T-helper 2 cell treated with Interferon-gamma antibody and Interleukin-4, amounts not matched to agents 5 μg/mL and 100 μg/mL, for 36 hours (primary cell): ENCODE measurements at places on chromosomes 7 and 10.

GRCh38 chr10:26682931-26683330 lies 14.6 kb upstream of the PDSS1 start:
- no peak overlapping the region for H3K4me3 ChIP-seq
- H3K36me3 ChIP-seq = no peaks in the 10 kb centered on the region
- peaks cover 11% of the 10 kb centered on the region for H3K27me3 ChIP-seq
- H3K4me1 ChIP-seq = peaks cover 19% of the 10 kb centered on the region

- H3K27ac ChIP-seq = peak overlapping the region; percentile 37
- H3K4me3 ChIP-seq = no peak overlapping the region
- H3K27me3 ChIP-seq = no peaks in the 10 kb centered on the region
- no peaks in the 10 kb centered on the region for H3K4me1 ChIP-seq
Observed at GRCh38 chr7:47653550-47654411, 71.9 kb upstream of the TNS3 start.

DNA sequence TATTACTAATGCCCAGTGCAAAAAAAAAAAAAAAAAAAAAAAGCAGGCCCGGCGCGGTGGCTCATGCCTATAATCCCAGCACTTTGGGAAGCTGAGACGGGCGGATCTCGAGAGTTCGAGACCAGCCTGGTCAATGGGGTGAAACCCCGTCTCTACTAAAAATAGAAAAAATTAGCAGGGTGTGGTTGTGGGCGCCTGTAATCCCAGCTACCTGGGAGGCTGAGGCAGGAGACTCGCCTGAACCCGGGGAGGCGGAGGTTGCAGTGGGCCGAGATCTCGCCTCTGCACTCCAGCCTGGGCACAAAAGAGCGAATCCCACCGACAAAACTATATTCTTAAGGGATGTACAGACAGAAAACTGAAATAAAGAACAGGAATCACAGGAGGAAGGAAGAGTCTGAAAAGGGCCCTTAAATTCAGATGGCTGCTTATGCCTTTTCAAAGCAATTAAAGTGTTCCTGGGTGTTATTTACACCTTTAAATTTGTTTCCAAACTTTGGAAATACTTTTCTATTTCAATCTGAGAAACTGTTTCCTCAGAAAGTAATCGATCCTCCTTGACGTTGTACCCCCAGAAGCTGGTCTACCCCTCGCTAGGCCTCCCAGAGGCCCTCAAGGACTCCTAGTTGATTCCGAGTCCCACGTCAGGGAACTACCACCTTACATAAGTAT lies 2.0 kb upstream of the KMT2E start:
- DNase-seq = peak; percentile 22
- peaks cover 4% of the 10 kb centered on the region for H3K27me3 ChIP-seq
- peak overlapping the region; percentile 100 for H3K27ac ChIP-seq
- peaks cover 52% of the 10 kb centered on the region for H3K36me3 ChIP-seq

GRCh38 chr10:127997271-127997670 lies 90.4 kb downstream of the PTPRE start:
- H3K27me3 ChIP-seq = peaks cover 28% of the 10 kb centered on the region
- no peak for DNase-seq
- no peak overlapping the region for H3K27ac ChIP-seq
- no peak overlapping the region for H3K4me3 ChIP-seq
- no peaks in the 10 kb centered on the region for H3K4me1 ChIP-seq

GRCh38 chr10:84534168-84534567 lies 205.8 kb downstream of the CCSER2 start:
- peaks cover 14% of the 10 kb centered on the region for H3K4me1 ChIP-seq
- H3K27me3 ChIP-seq = peaks cover 2% of the 10 kb centered on the region
- no peaks in the 10 kb centered on the region for H3K36me3 ChIP-seq
- no peak overlapping the region for H3K27ac ChIP-seq

DNA sequence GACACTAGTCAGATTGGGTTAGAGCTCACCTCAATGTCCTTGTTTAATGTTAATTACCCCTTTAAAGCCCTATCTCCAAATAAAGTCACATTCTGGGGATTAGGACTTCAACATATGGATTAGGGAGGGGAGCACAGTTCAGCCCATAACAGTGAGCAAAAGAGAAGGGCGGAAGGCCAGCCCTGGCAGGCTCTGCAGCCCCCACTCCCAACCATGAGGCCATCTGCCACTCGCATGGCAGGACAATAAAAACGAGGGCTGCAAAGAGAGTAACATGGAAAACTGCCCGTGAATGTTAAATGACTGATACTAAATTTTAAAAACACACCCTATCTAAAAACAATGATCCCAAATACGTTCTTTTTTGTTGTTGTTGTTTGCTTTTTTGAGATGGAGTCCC lies 38.7 kb downstream of the RGS10 start:
- H3K36me3 ChIP-seq = peaks cover 72% of the 10 kb centered on the region
- no peak overlapping the region for H3K27ac ChIP-seq
- peaks cover 54% of the 10 kb centered on the region for H3K4me1 ChIP-seq
- H3K4me3 ChIP-seq = no peak overlapping the region
- no peaks in the 10 kb centered on the region for H3K27me3 ChIP-seq
- no peak for DNase-seq

DNA sequence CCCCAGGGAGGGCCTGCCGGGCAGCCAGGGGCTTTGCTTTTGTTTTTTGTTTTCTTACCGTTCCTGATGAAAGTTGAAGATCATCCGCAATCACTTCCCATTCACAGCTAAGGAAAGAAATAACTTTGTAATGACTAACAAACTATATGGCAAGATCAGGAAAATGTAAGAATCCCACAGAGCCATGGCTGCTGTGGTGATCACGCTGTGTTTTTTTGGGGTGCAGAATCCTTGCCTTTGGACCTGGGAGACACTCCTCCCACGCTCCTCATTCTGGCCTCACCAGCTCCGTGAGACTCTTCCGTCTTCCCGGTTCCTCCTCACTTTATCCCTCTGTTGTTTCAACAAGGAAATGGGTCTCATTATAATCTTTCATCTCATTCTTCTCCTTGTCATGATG lies 443.0 kb upstream of the MGMT start:
- no peak overlapping the region for H3K27ac ChIP-seq
- no peak overlapping the region for H3K4me3 ChIP-seq
- no peaks in the 10 kb centered on the region for H3K4me1 ChIP-seq
- no peaks in the 10 kb centered on the region for H3K36me3 ChIP-seq
- DNase-seq = no peak

DNA sequence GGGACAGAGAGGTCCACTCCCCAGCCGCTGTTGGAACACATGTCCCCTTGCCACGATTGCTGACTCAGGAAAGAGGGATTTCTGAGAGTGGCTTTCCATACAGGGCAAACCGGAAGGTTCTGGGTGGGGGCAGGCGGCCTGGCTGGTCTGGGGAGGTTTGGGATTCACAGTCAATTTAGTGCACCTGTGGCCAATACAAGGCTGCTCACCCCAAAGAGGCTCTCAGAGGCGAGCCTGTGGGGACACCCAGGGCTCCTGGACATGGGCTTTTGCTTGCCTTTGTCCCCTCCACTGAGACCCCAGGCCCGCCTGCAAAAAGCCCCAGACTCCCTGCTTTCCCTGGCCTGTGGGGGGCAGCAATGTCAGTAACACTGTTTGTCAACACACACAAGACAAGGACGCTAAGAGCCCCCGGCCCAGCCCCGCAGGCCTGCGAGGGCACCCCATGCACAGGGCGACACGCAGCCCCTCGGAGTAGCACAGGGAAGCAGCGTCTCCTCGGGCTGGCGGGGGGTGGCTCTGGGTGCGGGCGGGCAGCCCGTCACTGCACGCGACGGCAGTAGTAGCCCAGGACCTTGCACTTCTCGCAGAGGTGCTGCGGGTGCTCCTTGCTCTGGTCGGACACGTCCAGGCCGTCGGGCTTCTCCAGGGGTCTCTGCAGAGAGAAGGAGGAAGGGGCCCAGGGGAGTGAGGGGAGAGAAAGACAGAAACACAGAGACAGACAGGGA lies 38.7 kb downstream of the PPIF start:
- H3K27ac ChIP-seq = no peak overlapping the region
- DNase-seq = no peak
- H3K4me1 ChIP-seq = no peaks in the 10 kb centered on the region
- H3K27me3 ChIP-seq = no peaks in the 10 kb centered on the region

DNA sequence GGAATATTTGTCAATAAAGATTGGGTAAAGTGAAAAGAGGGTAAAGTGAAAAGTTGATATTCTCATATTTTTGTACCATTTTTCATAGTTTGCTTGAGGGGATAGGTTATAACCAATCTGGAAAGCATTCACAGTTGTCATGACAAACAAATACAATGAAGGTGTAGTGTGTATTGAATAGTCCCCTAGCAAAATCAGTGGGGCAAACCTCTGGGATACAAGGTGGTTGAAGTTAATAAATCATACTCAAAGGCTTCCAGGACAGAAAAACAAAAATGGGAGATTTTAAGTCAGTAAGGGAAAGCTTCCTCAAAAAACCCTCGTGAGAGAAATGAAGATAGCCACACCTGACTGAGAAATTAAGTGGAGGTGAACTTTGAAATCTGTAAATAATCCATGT lies 39.4 kb downstream of the PHTF2 start:
- H3K27me3 ChIP-seq = no peaks in the 10 kb centered on the region
- H3K4me1 ChIP-seq = peaks cover 23% of the 10 kb centered on the region
- H3K4me3 ChIP-seq = no peak overlapping the region
- no peak for DNase-seq
- H3K27ac ChIP-seq = no peak overlapping the region
- H3K36me3 ChIP-seq = peaks cover 20% of the 10 kb centered on the region

GRCh38 chr10:60810437-60811182 lies 32.3 kb downstream of the CDK1 start:
- H3K4me1 ChIP-seq = no peaks in the 10 kb centered on the region
- H3K4me3 ChIP-seq = no peak overlapping the region
- H3K27me3 ChIP-seq = no peaks in the 10 kb centered on the region
- no peak for DNase-seq
- peaks cover 1% of the 10 kb centered on the region for H3K36me3 ChIP-seq

GRCh38 chr10:67664942-67665341 lies 31.1 kb downstream of the CTNNA3 start:
- no peak overlapping the region for H3K4me3 ChIP-seq
- H3K36me3 ChIP-seq = no peaks in the 10 kb centered on the region
- peaks cover 28% of the 10 kb centered on the region for H3K27me3 ChIP-seq

- no peaks in the 10 kb centered on the region for H3K36me3 ChIP-seq
- H3K4me3 ChIP-seq = no peak overlapping the region
- H3K27ac ChIP-seq = no peak overlapping the region
- peaks cover 18% of the 10 kb centered on the region for H3K27me3 ChIP-seq
- no peak for DNase-seq
Observed at GRCh38 chr10:47332371-47332770, 10.1 kb downstream of the GDF2 start.

- H3K4me1 ChIP-seq = peaks cover 2% of the 10 kb centered on the region
- no peaks in the 10 kb centered on the region for H3K36me3 ChIP-seq
- no peak overlapping the region for H3K27ac ChIP-seq
- peaks cover 23% of the 10 kb centered on the region for H3K27me3 ChIP-seq
Observed at GRCh38 chr10:100867261-100867963, 45.4 kb upstream of the SLF2 start.

DNA sequence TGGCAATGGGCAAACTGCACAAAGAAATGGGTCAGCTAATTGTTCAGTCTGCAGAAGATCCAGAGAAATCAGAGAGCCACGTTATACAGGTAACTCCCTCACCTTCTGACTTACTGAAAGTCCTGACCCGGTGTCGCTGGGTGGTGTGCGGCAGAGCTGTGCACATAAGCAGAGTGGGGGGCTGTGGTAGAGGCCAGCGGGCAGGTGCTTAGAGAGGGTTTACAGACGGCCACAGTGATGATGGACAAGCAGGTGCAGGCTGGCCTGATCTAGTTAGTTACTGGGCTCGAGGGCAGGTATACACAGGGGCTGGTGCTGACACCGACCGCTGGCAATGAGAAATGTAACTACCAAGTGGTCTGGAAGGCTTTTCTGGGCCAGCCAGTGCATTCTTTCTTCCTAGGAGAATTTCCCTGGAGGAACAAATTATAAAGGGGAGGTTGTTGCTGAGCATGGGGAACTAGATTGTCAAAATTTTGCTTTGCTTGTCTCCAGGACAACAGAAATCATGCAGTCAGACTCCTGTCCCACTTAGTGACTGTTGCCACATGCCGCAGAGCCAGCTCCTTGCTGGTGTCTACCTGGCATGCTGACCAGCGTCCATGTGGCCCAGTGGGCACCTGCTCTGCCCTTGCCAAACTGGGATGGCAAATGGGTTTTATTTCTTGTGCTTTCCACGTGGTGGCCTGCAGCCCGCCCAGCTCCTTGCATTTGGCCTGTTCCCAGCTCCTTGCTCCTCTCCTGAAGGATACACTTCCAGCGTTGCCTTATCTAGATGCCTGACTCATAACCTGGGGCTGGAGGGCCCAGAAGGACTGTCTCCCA lies 28.8 kb downstream of the DENND10 start:
- H3K4me1 ChIP-seq = peaks cover 57% of the 10 kb centered on the region
- peak overlapping the region; percentile 97 for H3K27ac ChIP-seq
- H3K36me3 ChIP-seq = peaks cover 77% of the 10 kb centered on the region
- no peak for DNase-seq
- H3K27me3 ChIP-seq = no peaks in the 10 kb centered on the region

DNA sequence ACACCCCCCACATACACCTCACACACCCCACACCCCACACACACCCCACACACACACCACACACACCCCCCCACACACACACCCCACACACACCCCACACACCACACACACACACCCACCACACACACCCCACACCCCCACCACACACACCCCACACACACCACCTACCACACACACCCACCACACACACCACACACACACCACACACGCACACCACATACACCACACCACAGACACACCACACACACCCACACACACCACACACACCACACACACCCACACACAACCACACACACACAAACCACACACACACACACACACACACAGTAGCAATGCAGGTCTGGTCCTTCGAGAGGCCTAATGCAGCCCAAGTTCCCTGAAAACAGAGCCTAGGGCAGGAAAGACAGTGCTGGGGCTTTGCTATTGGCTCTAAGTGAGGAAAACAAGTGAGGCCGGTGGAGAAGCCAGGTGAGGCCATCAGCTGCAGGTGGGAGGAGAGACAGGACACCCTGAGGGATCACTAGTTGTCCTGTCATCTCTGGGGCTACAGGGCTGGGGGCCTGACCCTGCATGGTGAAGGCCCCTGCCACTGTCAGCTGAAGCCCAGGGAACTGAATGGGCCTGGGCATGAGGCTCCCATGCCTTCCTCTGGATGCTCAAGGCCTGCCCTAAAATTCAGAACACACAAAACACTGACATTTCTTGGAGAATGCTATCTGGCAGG lies 92.6 kb downstream of the CYTH3 start:
- no peak overlapping the region for H3K4me3 ChIP-seq
- H3K27ac ChIP-seq = no peak overlapping the region
- no peaks in the 10 kb centered on the region for H3K36me3 ChIP-seq
- H3K27me3 ChIP-seq = peaks cover 5% of the 10 kb centered on the region
- no peak for DNase-seq

- H3K4me1 ChIP-seq = no peaks in the 10 kb centered on the region
- no peak for DNase-seq
- no peaks in the 10 kb centered on the region for H3K27me3 ChIP-seq
- H3K36me3 ChIP-seq = peaks cover 5% of the 10 kb centered on the region
- no peak overlapping the region for H3K4me3 ChIP-seq
Observed at GRCh38 chr7:107236862-107237261, 68.1 kb downstream of the HBP1 start.

DNA sequence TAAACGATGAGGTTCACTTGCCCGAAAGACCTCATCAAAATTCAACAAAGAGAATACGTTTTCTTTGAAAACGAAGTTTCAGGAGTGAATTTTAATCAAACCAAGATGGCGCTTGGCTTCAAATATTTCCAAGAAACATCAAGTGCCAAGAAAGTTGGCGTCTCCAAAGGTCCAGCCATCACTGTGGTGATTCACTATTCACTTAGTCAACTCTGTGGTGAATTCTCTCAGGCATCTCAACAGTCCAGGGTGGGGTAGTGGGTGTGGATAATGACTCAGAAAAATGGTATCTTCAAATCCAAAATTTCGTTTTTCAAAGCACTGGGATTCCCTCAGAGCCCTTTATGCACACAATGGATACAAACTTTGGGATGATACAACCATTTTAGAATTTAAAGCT lies 133.1 kb downstream of the SVIL start:
- H3K36me3 ChIP-seq = no peaks in the 10 kb centered on the region
- no peaks in the 10 kb centered on the region for H3K27me3 ChIP-seq
- H3K4me1 ChIP-seq = no peaks in the 10 kb centered on the region
- DNase-seq = no peak
